Inflammatory macrophage (primary cell): ENCODE measurements at places on chromosomes 4 and X.
A peak's percentile ranks its signal among the peaks of the same experiment; 100 is the strongest.

DNA sequence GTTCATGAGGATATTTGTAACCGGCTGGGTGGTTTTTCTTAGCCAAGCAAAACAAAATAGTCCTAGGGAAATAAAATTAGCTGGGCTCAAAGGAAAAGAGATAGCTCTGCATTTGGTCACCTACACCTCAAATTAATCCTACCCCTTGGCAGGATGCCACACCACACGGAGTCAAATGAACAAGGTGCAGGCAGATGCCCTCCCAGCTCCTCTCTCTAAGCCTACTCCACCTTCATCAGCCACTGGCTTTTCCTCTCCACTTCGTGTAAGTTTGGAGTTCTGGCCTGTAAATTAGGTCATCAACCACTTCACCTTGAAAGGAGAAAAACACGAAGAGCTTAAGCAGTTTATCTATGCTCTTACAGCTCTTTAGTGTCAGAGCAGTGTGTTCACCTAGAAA lies 1.4 kb downstream of the DDIT4L start:
- no peak for DNase-seq

- no peak for DNase-seq
Observed at GRCh38 chr4:174926958-174927357, 8.8 kb downstream of the ADAM29 start.

- DNase-seq, result no peak
Observed at GRCh38 chrX:39816871-39817731, 280.7 kb downstream of the BCOR start.

- DNase-seq, result no peak
Observed at GRCh38 chr4:113505044-113505443, 256.5 kb downstream of the CAMK2D start.

DNA sequence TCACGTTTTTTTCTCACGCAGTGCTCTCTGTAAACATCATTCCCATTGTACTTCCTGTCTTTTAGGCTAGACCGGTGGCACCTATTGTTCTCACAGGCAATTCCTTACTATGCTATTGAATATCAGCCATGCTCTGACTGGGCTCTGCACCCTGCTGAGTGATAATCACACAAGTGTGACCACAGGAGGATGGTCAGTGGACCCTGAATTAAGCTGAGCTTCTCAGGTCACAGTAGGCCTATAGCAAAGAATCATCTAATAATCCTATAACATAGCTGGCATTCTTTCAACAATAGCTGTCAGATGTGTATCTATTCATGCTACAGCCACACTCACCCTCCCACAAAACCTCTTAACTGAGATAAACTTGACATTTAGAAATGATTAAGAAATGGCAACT lies 2399.8 kb upstream of the TENM3 start:
- DNase-seq, result no peak

- no peak for DNase-seq
Observed at GRCh38 chr4:6200922-6201362, 593 bp upstream of the JAKMIP1 start.

GRCh38 chr4:41358647-41359421 lies 102.1 kb downstream of the UCHL1 start:
- DNase-seq, result no peak

- no peak for DNase-seq
Observed at GRCh38 chrX:85024562-85024961, 20.9 kb downstream of the APOOL start.

GRCh38 chr4:118745357-118745756 lies 60.2 kb downstream of the METTL14 start:
- DNase-seq, result peak; percentile 13

DNA sequence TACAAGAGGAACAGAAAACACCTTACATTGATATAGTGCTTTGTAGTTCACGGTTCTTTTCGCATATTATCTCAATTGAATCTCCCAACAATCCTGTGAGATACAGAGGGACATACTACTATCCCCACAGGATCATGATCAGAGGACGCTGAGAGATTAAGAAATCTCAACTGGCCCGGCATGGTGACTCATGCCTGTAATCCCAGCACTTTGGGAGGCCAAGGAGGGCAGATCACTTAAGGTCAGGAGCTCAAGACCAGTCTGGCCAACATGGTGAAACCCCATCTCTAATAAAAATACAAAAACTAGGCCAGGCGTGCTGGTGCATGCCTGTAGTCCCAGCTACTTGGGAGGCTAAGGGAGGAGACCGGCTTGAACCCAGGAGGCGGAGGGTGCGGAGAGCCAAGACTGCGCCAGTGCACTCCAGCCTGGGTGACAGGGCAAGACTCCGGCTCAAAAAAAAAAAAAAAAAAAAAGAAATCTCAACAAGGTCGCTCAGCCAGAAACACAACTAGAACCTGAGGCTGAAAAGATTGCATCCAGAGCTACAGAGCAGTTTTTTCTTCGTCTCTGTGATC lies 7.4 kb downstream of the APOO start:
- DNase-seq, result peak; percentile 61

GRCh38 chr4:83342476-83342875 lies 7.8 kb upstream of the HPSE start:
- peak; percentile 14 for DNase-seq

DNA sequence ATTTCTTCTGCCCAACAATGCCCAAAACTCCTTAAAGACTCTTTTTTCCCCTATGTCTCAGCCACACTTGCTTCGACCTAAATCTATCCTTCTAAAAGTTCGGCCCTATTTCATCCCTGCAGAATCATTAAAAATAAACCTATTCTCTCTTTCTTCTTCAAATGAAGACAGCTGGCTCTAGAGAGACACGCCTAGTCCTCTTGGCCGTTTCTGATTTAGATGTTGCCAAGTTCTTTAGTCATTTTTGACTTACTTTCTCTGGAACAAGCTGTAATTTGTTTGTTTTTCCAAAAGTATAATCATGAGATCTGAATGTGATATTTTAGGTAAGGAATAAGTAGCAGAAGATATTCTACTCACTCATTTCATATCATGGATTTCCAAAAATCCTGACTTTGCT lies 211.6 kb downstream of the CENPC start:
- DNase-seq, result no peak

DNA sequence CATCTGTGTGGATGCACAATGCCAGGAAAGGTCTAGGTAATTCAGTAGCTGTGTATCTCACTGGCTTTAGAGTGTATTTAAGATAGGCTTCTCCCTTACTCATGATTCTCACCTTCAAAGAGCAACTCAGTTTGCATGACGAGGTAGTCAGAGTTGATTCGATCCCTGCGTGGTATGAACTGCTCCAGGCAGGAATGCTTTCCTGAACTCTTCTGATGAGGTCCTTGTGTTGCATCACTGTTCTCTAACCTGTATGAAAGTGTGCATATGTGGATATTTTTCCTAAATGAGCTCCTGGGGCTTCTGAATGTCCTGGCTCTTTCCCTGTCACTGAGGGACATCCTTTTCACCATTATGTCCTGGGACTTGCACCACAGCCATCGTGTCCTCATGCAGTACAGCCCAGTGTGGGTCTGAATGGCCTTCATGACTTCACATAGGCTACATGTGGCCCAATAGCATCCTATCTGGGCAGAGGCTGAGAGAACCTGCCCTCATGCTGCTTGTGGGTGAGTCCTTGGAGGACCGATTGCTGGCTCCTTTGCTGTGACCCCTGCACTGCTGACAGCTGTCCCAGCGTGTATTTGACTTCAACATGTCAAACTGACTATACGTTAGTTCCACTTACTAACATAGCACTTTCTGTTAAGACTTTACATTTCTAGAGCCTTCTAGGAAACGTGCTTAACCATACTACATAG lies 65.3 kb upstream of the WDR1 start:
- DNase-seq, result no peak

- no peak for DNase-seq
Observed at GRCh38 chrX:72030431-72030830, 101.3 kb downstream of the RTL5 start.

DNA sequence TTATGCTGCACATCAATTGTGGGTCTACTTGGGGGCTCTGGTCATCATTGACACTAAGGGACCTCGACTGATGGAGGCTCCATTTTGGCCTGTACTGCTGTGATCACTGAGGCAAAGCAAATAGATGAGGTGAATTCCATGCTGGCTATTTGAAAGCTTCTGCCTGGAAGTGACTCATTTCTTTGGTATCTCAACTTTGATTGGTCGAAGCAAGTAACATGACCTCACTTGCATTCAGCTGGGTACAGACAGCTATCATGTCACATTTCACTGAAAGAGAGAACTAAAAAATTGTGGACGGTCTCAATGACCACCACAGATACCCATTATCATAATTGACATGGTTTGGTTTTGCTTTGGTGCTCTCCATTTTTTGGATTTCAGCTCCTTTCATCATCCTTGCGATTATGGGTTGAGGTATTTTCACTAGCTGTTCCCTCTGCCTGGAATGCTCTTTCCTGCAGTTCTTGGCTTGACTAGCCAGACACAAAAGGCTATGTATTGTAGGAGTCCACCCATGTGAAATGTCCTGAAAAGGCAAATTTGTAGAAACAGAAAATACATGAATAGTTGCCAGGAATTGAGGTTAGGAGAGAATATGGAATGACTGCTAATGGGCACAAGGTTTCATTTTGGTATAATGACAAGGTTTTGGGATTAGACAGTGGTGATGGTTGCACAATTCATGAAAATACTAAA lies 369.2 kb upstream of the LCORL start:
- no peak for DNase-seq

- DNase-seq, result no peak
Observed at GRCh38 chr4:23770011-23770410, 119.8 kb downstream of the PPARGC1A start.

GRCh38 chrX:51834076-51834475 lies 59.3 kb upstream of the MAGED1 start:
- DNase-seq, result no peak

GRCh38 chrX:150334100-150334499 lies 29.0 kb upstream of the MAMLD1 start:
- no peak for DNase-seq

DNA sequence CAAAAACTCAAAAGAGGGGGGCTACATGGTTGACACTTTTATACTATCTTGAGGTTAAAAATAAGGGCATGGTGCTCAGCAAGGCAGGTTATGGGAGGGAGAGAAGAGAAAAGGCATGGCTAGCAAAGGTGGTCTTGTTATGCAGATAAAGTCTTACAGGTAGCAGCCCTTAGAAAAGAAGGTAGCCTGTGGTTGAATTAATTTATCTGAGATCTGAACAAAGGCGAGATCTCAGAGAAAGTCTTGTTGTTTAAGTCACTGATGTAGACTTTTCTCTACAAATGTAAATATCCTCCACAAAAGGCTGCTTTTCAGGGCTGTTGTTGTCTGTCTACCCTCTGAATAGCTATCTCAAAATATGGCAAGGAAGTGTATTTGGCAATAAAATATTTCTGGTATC lies 1250.4 kb downstream of the PCDH18 start:
- no peak for DNase-seq

- peak; percentile 62 for DNase-seq
Observed at GRCh38 chr4:186204103-186204559, 12.8 kb downstream of the CYP4V2 start.

DNA sequence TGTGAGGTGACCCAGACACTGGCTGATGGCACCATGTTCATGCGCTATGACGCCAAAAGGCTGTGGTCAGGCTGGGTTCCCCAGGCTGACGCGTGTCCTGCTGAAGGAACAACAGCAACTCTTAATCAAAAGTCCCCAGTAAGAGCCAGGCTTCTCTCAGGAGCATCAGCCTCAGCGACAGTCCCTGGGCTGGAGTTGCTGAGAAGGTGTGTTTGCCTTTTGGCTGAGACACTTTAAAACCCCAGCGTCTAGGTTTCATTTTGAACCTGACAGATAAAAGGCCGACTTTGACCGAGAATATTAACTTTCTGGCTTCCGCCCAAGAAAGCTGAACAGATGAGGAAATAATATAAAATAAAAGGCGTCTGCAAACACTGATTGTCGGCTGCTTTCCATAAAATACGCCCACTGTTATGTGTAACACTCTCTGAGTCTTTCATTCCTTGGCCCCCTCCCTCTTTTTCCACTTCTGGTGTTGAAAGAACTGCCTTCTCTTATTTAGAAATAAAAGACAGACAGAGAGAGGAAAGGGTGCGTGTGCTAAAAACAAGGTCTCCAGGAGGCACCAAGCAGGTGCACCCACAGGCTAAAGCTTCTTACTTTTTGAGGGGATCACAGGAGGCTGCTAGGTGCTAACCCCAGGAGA lies 373.6 kb downstream of the MID1IP1 start:
- DNase-seq, result peak; percentile 58

- DNase-seq, result no peak
Observed at GRCh38 chrX:22135171-22135711, 103.1 kb downstream of the PHEX start.

DNA sequence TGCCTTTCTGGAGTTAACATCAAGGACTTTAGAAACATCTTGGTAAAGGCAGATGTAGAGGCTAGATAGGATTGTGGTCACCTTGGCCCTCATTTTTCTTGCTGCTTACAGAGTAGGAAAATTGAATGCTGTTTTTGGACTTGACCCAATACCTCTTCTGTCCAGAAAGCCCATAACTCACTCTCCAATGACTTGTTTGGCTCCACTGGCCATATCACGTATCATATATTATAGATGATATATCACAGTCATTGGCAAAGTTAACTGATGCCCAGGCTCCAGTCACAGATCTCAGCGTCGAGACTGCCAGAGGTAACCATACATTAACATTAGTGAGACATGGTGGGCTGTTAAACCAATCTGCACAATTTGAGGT lies 88.1 kb upstream of the PLAC1 start:
- no peak for DNase-seq

GRCh38 chrX:103467887-103468286 lies 51.4 kb downstream of the RAB40A start:
- DNase-seq, result no peak

DNA sequence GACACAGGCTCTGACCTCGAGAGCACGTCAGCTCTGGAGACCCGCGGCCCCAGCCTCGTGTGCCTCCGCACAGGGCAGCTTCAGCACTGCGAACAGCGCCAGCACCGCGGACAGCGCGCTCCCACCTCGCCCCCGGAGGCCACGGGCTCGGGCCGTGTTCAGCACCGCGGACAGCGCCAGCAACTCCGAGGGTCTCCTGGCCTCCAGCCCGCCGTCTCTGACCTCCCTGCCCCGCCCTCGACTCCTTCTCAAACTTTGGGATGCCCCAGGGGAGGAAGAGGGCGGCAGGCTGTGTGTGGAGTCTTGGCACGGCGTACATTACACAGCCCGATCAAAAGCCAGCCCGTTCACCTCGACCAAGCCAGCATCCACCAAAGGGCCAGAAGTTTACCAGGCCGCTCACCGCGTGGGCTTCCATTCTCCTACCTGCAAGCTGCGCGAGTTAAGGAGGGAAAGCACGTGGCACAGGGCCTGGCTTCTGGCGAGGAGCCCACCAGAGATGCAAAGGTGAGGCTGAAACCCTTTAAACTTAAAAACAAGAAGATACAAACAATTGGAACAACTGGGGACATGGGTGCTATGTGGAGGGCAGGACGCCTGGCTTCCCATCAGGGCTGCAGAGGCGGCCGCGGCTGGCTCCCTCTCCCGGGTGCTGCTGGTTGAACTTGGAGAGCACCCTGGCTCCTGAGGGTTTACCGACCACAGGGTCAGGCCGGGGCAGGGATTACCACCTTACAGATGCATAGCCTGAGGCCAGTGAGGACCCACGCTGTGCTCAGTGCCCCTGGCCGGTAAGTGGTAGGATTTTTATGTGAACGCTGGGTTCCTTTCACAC lies 4.5 kb upstream of the NKX1-1 start:
- DNase-seq, result no peak

DNA sequence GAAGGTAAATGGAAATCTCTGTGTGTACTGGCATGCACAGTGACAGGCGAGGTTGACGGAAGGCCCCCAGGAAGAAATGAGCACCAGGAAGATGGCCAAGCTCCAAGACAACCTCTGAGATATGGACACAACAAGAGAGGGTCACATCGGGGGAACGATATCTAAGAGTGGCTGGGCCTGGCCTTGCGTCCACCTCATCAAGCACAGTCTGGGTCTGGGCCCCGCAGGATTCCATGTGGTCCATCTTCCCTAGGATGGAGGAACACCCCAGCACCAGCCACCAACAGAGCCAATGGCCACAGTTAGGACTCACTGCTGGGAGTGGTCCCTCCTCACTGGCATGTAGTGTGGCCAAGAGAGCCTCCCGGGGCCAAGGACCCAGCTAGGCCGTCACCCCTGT lies 272.6 kb upstream of the AGTR2 start:
- no peak for DNase-seq
